ENCODE measurements at places on chromosomes 1 and 21. TPM values are rescaled to one million over a fixed set of nuclear protein-coding genes. Genes with fewer than 3 reads are reported as not detected.

The OR2G6 gene
- total RNA-seq, result not detected

The RGS8 gene
- total RNA-seq, result not detected

The SPRR1B gene
- not detected for total RNA-seq

DNA sequence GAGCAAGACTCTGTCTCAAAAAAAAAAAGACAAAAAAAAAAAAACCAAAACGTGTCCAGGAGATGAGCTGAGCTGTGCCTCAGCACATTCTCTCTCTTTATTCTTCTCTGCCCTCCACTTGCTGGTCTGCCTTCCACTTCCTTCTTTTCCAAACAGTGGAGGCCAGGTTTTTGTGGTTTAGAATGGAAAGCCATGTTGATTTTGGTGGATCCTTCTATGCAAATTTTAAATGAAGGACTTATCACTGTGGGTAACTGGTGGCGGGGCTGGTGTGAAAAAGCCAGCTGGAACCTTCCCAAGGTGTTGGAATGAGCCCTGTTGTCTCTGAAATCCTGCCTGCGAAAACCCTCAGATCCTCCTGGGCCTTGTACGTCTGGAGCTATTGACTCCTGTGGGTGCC is 61.9 kb downstream of the PTPRU start:
- no peak for DNase-seq

GRCh38 chr1:221556435-221556834 is 185.5 kb downstream of the DUSP10 start:
- no peak for DNase-seq

GRCh38 chr1:66373157-66373591 is 160.8 kb upstream of the SGIP1 start:
- DNase-seq, result no peak

- DNase-seq, result no peak
These were observed 692 bp downstream of the DPH2 start for GRCh38 chr1:43970502-43970901.
